ENCODE measurements at places on chromosomes 5 and 9. TPM values are rescaled to one million over a fixed set of nuclear protein-coding genes. Genes with fewer than 3 reads are reported as not detected.

- DNase-seq = no peak
Observed at GRCh38 chr5:158874343-158874742, 225.4 kb downstream of the EBF1 start.

DNA sequence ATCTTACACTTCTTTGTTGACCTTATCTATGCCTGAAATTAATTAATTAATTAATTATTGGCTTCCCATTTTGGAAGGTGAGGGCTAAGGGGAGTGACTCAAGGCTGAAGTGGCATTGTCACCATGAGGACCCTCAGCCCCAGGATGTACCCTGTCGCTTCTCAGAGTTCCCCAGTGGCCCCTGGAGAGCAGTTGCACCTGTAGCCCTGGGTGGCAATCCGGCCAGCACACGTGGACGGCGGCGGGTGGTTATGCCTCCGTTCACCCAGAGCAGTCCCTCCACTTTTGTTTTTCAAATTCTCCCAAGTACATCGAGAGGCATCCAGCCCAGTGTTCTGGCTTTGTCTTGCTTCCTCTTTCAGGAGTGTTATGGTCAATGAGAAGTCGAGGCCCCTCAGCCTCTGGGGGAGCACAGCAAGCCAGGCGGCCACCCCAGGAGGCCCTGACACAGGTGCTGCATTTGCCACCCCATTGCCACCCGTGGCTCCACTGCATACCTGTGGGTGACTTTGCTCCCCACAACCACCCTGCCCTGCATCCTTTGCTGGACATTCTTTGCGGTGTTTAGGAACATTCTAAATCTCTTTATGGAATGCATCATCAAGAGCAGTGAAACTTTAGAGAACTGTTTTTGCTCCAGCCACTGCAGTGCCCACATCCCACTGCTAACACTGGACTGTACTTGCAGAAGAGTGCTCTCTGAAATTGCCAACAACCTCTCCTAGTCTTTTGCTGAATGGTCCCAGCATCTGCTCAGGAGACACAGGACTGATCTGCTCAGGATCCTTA is 11.5 kb upstream of the IRX2 start:
- no peak for DNase-seq

- no peak for DNase-seq
Observed at GRCh38 chr5:141615991-141616720, 2.6 kb downstream of the DIAPH1 start.

- no peak for DNase-seq
Observed at GRCh38 chr5:68375540-68375939, 160.0 kb downstream of the PIK3R1 start.

GRCh38 chr9:136086213-136086881 is 8.7 kb downstream of the NACC2 start:
- DNase-seq = no peak

- no peak for DNase-seq
Observed at GRCh38 chr9:36597412-36598178, 24.9 kb downstream of the MELK start.

DNA sequence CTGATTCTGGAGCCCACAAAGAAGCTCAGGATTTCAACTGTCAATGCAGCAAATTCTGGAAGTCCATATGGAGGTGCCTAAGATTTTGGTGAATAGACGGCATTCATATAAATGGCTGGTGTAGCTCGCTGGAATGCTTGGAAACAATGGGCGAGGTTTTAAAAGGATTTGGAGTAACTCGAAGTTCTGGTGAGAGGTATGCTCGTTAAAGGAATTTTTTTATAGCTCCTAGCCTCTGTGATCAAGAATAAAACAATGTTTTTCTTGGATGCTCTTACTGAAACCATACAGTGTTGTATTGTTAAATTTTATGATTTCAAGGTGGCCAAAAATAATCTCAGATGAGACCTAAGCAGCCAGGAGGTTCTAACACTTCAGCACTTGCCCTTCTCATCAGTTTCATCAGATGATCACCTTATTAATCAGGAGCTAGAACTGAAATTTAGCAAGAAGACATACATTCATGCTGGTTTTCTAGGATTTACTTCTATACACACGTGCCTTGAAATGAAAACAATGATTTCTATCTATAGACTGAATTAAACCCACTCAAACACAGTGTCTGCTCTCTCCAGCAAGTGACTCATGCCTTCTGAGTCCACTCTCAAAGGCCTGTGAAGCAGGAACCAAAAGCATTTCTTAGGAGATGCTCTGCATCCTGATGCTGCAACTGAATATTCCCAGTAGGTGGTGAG is 79.2 kb downstream of the OTULIN start:
- DNase-seq = no peak

GRCh38 chr9:17843236-17843635 is 264.4 kb downstream of the SH3GL2 start:
- DNase-seq = no peak

DNA sequence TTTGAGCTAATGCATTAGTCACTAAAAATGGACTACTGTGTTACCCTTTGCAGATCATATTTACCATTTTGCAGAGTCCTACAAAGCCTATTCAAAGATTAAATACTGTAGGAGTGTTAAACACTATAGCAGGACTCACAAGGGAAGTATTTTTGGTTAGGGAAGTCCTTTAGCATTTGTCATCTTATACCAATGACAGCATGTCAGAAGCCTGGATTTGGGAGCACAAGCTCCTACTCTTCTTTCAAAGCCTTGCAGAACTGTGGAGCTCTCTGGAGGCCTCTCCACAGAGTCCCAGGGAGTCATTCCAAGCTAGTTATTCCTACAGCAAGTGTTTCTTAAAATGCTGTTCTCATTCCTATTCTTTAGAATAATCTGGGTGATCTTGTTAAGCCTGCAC is 288.8 kb downstream of the PIK3R1 start:
- no peak for DNase-seq

GRCh38 chr5:170486371-170486770 is 17.4 kb upstream of the KCNIP1 start:
- no peak for DNase-seq

GRCh38 chr5:175685701-175686350 is 28.0 kb downstream of the HRH2 start:
- no peak for DNase-seq

GCNT4 gene
- total RNA-seq = 16.6 TPM

CWC27 gene
- 28.2 TPM for total RNA-seq

IL13 gene
- total RNA-seq = 0.84 TPM

KIF20A gene
- 0.91 TPM for total RNA-seq

APC gene
- total RNA-seq = 40.5 TPM

SPINK4 gene
- total RNA-seq = not detected
